Activated CD4-positive, alpha-beta T cell treated with anti-CD3 and anti-CD28 coated beads for 4 hours (primary cell): ENCODE measurements at places on chromosomes 16 and 17.
A peak's percentile ranks its signal among the peaks of the same experiment; 100 is the strongest.

- DNase-seq: no peak
Observed at GRCh38 chr16:2904922-2905240, 6.8 kb upstream of the FLYWCH1 start.

DNA sequence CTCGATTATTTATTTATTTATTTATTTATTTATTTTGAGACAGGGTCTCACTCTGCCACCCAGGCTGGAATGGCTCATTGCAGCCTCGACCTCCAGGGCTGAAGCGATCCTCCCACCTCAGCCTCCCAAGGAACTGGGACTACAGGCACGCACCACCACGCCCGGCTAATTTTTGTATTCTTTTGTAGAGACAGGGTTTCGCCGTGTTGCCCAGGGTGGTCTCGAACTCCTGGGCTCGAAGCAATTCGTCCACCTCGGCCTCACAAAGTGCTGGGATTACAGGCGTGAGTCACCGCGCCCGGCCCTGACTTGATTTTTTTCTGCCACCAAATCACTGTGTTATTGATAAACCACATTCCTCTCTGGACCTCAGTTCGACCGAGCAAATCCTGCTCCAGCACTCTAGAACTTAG, 758 bp upstream of the RPL23A start:
- no peak for DNase-seq

DNA sequence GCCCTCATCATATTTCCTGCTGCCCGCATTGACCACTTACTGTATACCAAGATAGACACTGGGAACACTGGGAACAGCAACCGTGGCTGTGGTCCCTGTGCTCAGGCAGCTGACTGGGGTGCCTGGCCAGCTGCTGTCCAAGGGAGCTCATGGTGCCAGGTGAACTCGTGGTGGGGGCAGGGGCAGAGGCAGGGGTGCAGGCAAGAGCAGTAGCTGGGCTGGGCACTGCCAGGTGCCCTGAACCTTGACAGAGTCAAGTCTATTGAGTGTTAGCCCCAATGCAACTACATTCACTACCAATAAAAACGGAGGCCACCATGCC, 202.5 kb downstream of the C16orf78 start:
- DNase-seq: no peak

- no peak for DNase-seq
Observed at GRCh38 chr16:9033125-9033830, 58.2 kb upstream of the HAPSTR1 start.

GRCh38 chr17:56596691-56597494, 3.4 kb downstream of the NOG start:
- DNase-seq: no peak

GRCh38 chr17:77802811-77803220, 155.7 kb upstream of the TNRC6C start:
- no peak for DNase-seq

- DNase-seq: peak; percentile 82
Observed at GRCh38 chr17:35486920-35487732, 38.6 kb upstream of the SLFN13 start.

DNA sequence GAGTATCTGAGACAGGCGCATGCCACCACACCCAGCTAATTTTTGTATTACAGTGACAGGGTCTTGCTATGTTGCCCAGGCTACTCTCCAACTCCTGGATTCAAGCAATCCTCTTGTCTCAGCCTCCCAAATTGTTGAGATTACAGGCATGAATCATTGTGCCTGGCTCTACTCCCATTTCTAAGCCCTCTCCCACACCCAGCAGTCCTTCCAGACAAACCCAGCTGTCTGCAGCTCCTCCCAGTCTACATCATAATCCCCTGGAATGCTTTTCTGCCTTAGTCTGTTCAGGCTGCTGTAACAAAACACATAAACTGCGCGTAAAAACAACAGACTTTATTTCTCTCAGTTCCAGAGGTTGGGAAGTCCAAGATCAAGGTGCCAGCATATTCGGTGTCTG, 144.5 kb downstream of the GRIN2A start:
- no peak for DNase-seq

GRCh38 chr16:74729783-74730683, 29.4 kb upstream of the MLKL start:
- DNase-seq: no peak

DNA sequence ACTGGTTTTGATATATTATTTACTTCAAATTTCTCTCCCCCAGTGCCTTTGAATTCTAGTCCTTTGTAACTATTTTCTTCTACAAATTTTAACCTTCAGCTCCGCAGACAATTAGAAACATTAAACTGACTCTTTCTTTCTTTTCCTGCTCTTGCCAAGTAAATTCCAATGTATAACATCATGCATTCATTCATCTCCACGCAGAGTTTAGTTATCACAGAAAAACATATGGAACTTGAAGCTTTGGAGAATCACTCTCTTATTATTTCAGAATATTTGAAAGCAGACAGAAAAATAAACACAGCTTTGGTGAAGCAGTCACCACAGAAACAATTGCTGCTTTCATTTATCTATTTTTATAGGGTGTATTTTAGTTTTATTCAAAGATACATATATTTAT, 778.7 kb upstream of the CDH8 start:
- no peak for DNase-seq

DNA sequence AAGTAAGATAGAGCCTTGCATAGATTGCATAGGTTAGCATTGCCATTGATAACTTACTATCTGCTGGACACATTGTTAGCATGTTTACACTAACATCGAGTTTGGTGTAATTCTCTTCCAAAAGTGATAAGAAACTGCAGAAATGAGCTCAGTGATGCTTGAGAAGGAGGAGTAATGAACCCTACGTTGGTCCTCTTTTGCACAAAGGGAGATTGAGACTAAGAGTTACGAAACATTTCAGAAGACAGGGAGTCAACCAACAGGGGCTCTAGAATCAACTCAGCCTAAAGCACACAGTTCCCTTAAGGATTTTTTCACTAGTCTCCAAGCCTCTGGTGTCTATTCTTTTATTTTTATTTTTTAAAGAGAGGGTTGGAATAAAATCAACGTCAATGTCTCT, 6.8 kb downstream of the CCL7 start:
- no peak for DNase-seq

DNA sequence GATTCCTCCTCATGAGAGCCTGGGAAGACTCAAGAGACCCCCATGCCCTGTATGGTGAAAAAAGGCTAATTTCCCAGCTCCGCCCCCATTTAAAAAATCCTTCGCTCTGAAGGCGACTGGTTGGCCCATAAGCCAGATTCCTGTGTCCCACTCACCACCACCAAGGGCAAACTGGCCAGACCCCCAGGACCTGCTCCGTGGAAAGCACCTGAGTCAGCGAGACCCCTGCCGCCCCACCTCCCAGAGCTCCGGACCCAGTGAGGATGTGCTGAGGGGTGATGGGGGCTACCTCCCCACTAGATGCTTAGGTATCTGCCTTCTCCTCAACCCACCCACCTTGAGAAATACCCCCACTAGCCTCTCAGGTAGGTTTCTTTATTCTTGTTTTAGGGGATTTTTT, 42.2 kb downstream of the RBFOX3 start:
- DNase-seq: no peak

DNA sequence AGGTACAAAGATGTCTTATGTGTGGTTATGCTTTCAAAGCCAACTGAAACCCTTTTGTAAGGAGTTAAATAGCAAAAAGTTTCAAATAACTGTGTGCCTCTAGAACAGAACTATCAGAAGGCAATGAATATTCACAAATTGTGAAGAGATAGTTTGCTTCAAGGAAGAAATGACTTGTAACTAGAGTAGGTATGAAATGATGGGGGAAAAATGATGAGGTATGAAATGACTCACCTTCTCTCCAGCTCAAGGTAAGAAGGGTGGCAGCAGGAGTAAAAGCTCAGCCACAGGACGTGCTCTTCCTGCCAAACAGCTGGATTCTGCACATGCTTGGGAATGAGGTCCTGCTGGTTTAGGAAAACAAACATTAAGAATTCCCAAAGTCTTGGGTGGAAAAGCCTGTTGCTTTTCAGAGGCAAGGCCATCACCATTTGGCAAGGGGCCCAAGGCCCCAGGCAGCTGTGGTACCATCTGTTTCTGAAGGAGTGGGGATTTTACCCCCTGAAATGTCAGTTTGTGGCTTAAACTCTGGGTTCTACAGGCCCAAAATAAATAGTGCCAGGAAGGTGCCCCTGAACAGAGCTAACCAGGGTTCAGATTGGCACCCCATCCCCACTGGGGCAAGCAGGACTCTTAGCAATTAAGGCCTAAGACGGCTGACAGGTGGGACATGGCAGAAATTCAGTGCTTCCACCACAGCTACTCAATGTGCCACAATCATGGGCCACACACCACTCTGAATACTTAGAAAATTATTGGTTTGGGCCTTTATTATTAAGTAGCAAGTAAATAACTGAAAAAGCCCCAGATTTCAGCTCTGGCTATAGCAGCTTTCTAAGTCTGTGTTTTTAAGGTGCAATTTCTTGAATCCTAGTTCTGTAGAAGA, 13.3 kb downstream of the HERPUD1 start:
- DNase-seq: no peak

DNA sequence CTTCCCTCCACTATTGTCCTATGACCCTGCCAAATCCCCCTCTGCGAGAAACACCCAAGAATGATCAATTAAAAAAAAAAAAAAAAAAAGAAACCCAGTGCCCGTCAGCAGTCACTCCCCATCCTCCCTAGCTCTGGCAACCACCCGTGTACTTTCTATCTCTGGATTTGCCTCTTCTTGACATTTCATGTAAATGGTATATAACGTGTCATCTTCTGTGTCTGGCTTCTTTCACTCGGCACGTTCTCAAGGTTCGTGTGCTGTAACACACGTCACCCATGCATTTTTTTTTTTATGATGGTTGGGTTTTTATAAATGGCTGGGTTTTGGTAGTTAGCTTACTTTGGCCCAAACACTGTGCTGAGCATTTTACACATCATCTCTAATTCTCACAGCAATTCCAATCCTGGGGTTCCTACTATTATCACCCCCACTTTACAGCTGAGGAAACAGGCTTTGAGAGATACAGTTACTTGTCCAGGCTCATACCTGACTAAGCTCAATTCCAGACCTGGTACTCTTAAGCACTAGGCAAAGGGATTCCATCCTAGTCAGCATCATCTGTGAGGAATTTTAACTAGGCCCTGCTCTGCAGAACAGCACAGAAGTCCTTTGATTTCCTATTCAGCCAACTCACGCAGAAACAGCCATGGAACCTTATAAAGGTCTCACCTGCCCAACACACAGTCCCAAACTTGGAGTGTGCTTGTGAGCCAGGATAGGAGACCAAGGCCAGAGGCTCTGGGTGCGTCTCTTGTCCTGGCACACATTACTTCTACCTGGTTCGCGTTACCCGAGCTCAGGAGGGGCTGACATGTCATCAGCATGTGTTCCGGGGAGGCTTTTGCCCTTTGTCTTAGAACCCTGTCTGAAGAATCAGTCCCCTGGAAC, 11.7 kb downstream of the NDUFAB1 start:
- no peak for DNase-seq

GRCh38 chr16:31860508-31860907, 13.1 kb upstream of the ZNF267 start:
- DNase-seq: no peak

- no peak for DNase-seq
Observed at GRCh38 chr17:82216301-82217119, 3.9 kb upstream of the CCDC57 start.

DNA sequence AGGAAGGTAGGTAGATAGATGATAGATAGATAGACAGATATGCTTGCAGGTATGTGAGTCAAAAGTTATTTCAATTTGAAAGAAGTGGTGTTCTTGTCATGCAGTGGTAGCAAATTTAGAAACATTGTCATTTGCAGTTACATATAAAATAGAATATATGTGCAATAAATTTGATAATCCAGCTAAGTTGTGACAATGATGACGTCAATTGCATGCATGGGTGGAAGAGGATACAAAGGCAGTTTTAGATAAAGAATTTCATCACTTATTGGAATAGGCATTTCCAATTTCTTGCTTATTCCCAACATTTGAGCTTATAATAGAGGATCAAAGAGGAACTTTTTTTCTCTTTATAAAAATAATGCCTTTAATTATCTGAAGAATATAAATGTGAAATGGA, 99.2 kb upstream of the KCNJ16 start:
- no peak for DNase-seq

DNA sequence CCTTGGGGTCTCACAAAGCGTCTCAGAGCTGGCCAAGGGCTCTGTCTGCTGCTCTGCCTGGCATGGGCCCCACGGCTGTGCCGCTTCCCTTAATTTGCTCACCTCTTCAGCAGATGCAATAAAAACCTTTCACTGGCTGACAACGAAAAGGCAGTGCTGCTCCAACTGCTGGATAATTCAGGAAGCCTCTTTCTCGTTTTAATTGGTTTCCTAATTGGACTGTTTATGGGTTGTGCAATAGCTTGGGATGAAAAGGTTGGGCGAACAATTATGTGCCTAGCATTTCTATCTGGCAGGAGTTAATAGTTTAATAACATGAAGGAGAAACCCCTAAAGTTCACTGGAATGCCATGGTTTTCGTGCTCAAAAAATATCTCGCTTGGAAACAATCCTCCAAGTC, 234.1 kb upstream of the IRX5 start:
- no peak for DNase-seq
